Hepatocyte (in vitro differentiated cells): ENCODE measurements at places on chromosomes 6 and 20. TPM values are rescaled to one million over a fixed set of nuclear protein-coding genes. Genes with fewer than 3 reads are reported as not detected.

The CNBD2 gene
- 4.7 TPM in 2 replicates for total RNA-seq

DNA sequence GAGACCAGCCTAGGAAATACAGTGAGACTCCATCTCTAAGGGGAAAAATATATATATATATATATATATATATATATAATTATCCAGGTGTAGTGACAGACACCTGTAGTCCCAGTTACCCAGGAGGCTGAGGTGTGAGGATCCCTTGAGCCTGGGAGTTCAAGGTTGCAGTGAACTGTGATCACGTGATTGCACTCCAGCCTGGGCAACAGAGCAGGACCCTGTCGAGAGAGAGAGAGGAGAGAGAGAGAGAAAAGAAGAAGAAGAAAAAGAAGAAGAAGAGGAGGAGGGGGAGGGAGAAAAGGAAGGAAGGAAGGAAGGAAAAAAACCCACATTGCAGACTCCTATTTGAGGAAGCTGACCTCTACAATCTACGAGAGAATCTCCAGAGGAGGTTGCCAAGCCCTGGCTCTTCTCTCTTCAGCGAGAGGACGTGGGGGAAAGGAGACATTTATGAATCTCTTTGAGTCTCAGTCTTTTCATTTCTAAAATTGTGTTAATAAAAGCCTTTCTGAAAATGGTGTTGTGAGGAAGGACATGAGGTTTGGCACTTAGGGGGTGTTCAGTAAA is 49.7 kb downstream of the COL11A2 start:
- peaks cover 3% of the 10 kb centered on the region for H3K27me3 ChIP-seq
- H3K4me3 ChIP-seq = no peak overlapping the region
- DNase-seq = no peak

DNA sequence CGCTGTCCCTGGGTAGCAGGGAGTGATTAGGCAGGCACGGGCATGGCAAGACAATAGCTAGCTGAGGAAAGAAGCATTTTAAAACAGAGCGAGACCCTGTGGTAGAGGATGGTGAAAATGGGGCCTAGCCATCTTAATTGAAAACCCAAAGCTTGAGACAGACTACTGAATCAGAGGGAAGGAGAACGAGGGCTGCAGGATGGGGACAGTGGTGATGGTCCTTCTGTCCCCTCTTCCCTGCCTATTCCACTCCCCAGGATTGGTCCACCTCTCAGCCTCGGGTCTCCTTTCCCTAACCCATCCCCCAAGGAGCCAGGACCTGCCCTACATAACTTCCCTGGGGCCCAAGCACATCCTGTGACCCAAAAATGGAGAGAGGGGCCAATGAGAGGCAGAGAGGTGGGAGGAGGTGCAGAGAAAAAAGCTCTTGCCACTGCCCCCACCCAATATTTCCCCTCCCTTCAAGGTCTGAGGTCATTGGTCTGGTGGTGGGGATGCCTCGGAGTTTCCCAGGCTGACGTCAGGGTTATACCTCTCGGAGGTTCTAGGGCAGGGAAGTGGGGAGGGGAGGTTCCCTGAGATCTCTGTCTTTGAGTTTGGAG is 884 bp upstream of the CUTA start:
- H3K36me3 ChIP-seq = no peaks in the 10 kb centered on the region
- peak overlapping the region; percentile 1 for H3K4me3 ChIP-seq
- DNase-seq = no peak

GRCh38 chr20:53281557-53282117 is 309.5 kb downstream of the TSHZ2 start:
- no peaks in the 10 kb centered on the region for H3K27me3 ChIP-seq
- DNase-seq = no peak
- no peak overlapping the region for H3K4me3 ChIP-seq

- no peak overlapping the region for H3K27ac ChIP-seq
- H3K36me3 ChIP-seq = no peaks in the 10 kb centered on the region
- no peak for DNase-seq
- no peaks in the 10 kb centered on the region for H3K4me1 ChIP-seq
- no peak overlapping the region for H3K4me3 ChIP-seq
Observed at GRCh38 chr6:160010067-160010466, 41.2 kb downstream of the IGF2R start.

- no peak for DNase-seq
- H3K27me3 ChIP-seq = peaks cover 2% of the 10 kb centered on the region
- H3K27ac ChIP-seq = no peak overlapping the region
- no peaks in the 10 kb centered on the region for H3K4me1 ChIP-seq
Observed at GRCh38 chr20:5482791-5483190, 166.0 kb upstream of the PROKR2 start.

DNA sequence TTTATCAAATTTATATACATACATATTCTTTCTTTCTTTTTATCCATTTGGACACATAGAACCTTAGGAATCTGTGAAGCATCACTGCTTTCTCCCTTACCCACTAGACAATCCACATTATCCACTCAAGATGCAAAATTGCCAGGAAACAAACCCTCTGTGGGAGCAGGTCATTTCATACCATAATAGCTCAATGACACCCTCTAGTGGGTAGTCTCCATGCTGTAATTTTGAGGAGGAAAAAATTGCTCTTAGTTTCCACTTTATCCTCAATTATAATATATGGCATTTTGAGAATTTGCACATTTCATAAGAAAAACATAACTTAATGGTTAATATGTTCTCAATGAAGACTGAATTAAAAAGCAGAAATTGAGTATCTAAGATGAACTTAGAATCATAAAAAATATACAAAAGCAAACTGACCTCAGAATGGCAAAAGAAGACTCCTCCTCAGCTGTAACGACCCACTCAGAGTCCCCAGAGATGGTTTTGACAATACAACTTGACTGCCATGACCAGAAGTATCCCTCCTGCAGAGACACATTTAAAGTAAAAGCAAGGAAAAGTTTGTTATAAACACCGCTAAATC is 164.1 kb downstream of the FRK start:
- H3K4me1 ChIP-seq = no peaks in the 10 kb centered on the region
- H3K4me3 ChIP-seq = no peak overlapping the region
- no peaks in the 10 kb centered on the region for H3K27me3 ChIP-seq
- peak; percentile 66 for DNase-seq
- no peaks in the 10 kb centered on the region for H3K36me3 ChIP-seq

GRCh38 chr20:18783385-18783959 is 30.1 kb upstream of the SCP2D1 start:
- no peaks in the 10 kb centered on the region for H3K4me1 ChIP-seq
- no peaks in the 10 kb centered on the region for H3K36me3 ChIP-seq
- no peak overlapping the region for H3K4me3 ChIP-seq
- H3K27me3 ChIP-seq = peaks cover under 1% of the 10 kb centered on the region
- no peak for DNase-seq
- H3K27ac ChIP-seq = no peak overlapping the region

GRCh38 chr6:11772109-11772825 is 6.3 kb downstream of the ADTRP start:
- peak overlapping the region; percentile 93 for H3K27ac ChIP-seq
- peaks cover 11% of the 10 kb centered on the region for H3K4me1 ChIP-seq
- no peak overlapping the region for H3K4me3 ChIP-seq
- no peaks in the 10 kb centered on the region for H3K36me3 ChIP-seq

DNA sequence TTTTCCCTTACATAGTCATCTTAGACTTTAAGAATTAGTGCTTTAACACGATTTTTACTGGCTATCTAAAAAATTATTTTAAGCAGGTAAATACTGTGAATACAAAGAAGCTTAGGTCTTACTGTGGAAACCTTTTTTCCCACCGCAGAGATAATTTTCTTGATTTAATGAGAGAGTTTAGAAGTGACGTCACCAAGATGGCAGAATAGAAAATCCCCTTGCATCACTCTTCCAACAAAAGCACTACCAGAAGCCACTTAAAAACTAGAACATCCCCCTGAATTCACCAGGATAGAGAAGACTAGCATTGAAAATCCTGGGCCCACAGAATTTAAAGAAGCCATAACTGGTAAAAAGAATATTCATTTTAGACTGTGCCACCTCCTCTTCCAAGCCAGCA is 375.4 kb upstream of the PTCHD4 start:
- H3K4me1 ChIP-seq = no peaks in the 10 kb centered on the region
- H3K27me3 ChIP-seq = no peaks in the 10 kb centered on the region
- no peak for DNase-seq
- no peak overlapping the region for H3K27ac ChIP-seq

- H3K27ac ChIP-seq = peak overlapping the region; percentile 72
- H3K4me3 ChIP-seq = no peak overlapping the region
- H3K4me1 ChIP-seq = no peaks in the 10 kb centered on the region
- DNase-seq = no peak
- H3K27me3 ChIP-seq = no peaks in the 10 kb centered on the region
- no peaks in the 10 kb centered on the region for H3K36me3 ChIP-seq
Observed at GRCh38 chr20:53330601-53331140, 263.0 kb downstream of the ZNF217 start.

GRCh38 chr6:19382676-19383075 is 454.5 kb upstream of the ID4 start:
- H3K27ac ChIP-seq = no peak overlapping the region
- peaks cover 5% of the 10 kb centered on the region for H3K4me1 ChIP-seq
- DNase-seq = no peak

The PCNA gene
- total RNA-seq = 83.3 and 85.6 TPM in 2 replicates

DNA sequence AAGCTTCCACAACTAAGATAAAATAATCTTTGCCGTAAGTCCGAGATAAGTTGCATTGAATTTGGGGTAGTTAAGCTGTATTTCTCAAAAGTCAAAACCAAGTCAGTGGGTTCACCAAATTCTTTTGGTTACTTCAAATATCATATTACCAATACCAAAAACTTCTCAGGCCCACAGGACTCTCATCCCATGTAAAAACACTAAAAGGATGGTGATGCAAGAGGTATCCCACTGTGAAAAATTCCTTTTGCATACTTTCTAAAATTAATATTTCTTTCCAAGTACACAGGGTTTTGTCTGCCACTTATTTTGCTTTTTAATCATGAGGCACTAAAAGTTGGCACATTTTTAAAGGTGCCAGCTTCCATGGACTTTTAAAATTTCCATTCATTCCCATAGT is 151.3 kb downstream of the GJA10 start:
- H3K36me3 ChIP-seq = no peaks in the 10 kb centered on the region
- H3K4me3 ChIP-seq = no peak overlapping the region
- no peak for DNase-seq
- no peaks in the 10 kb centered on the region for H3K4me1 ChIP-seq

DNA sequence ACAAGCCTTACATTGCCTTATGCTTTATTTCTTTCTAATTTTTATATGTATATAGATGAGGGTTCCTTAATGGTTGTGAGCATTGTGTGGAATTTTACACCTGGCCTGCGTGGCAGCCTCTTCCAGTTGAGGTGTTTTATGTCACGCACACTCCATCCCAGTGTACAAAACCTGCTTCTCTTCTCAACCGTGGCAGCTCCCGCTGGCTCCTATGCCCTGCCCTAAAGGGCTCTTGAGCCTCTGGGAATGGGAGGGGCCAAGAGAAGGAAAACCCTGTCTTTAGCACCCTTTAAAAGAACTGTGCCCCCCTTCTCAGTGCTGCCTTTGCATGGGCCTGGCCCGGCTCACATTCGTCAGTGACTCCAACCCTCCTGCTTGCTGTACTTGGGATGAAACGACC is 4.3 kb upstream of the DNAJC5 start:
- H3K4me3 ChIP-seq = no peak overlapping the region
- no peaks in the 10 kb centered on the region for H3K4me1 ChIP-seq
- H3K36me3 ChIP-seq = no peaks in the 10 kb centered on the region

GRCh38 chr6:43180985-43181384 is 1.0 kb upstream of the CUL9 start:
- H3K4me1 ChIP-seq = peaks cover 6% of the 10 kb centered on the region
- DNase-seq = no peak
- H3K27ac ChIP-seq = peak overlapping the region; percentile 67
- no peak overlapping the region for H3K4me3 ChIP-seq

The BMP7 gene
- 12.8 and 14.8 TPM in 2 replicates for total RNA-seq

DNA sequence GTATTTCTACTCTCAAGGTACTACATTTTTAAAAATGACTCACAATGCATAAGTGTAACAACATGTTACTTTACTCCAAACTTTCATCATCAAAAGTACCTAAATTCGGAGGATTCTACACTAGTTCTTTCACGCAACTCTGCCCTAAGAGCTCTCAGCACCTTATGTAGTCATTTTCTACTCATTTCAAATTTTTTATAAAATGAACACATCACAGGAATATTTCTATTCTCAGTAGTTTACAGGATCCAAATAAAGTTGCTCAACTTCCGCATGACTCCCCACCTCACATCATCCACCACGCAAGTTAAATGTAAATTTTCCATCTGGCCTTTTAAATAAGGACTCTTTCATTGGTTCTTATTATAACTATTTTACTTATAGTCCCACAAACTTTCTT is 344.9 kb upstream of the MANEA start:
- H3K4me3 ChIP-seq = no peak overlapping the region
- no peaks in the 10 kb centered on the region for H3K27me3 ChIP-seq
- H3K4me1 ChIP-seq = no peaks in the 10 kb centered on the region

- peak overlapping the region; percentile 97 for H3K27ac ChIP-seq
- H3K36me3 ChIP-seq = no peaks in the 10 kb centered on the region
- H3K27me3 ChIP-seq = no peaks in the 10 kb centered on the region
- peaks cover 34% of the 10 kb centered on the region for H3K4me1 ChIP-seq
Observed at GRCh38 chr20:17928633-17929311, 39.8 kb downstream of the SNX5 start.

GRCh38 chr6:38997128-38997761 is 51.3 kb upstream of the GLP1R start:
- H3K27me3 ChIP-seq = peaks cover 25% of the 10 kb centered on the region
- no peak overlapping the region for H3K27ac ChIP-seq
- no peaks in the 10 kb centered on the region for H3K4me1 ChIP-seq
- DNase-seq = peak; percentile 70
- H3K36me3 ChIP-seq = no peaks in the 10 kb centered on the region

The OGFRL1 gene
- 67.1 and 83.8 TPM in 2 replicates for total RNA-seq

The GPR63 gene
- total RNA-seq = 6.9 and 7.7 TPM in 2 replicates

The ANKRD66 gene
- total RNA-seq = not detected in 2 replicates

The XKR7 gene
- 0.12 and 0.37 TPM in 2 replicates for total RNA-seq

GRCh38 chr20:55740076-55740475 is 265.2 kb downstream of the CBLN4 start:
- no peaks in the 10 kb centered on the region for H3K27me3 ChIP-seq
- no peak overlapping the region for H3K27ac ChIP-seq
- H3K4me3 ChIP-seq = no peak overlapping the region
- no peaks in the 10 kb centered on the region for H3K4me1 ChIP-seq
- no peak for DNase-seq

GRCh38 chr6:4459032-4459431 is 317.2 kb upstream of the CDYL start:
- H3K27ac ChIP-seq = no peak overlapping the region
- DNase-seq = peak; percentile 37
- H3K4me1 ChIP-seq = no peaks in the 10 kb centered on the region
- H3K27me3 ChIP-seq = no peaks in the 10 kb centered on the region

The PERP gene
- total RNA-seq = 81.8 and 85.2 TPM in 2 replicates

The ECT2L gene
- total RNA-seq = 0.16 TPM in 1 of 2 replicates, not detected in the other

GRCh38 chr20:38471245-38471644 is 1.4 kb upstream of the RALGAPB start:
- H3K27ac ChIP-seq = peak overlapping the region; percentile 79
- H3K36me3 ChIP-seq = no peaks in the 10 kb centered on the region
- no peak for DNase-seq
- H3K27me3 ChIP-seq = no peaks in the 10 kb centered on the region
- H3K4me3 ChIP-seq = no peak overlapping the region
- peaks cover 15% of the 10 kb centered on the region for H3K4me1 ChIP-seq

The UST gene
- 11.7 and 13.4 TPM in 2 replicates for total RNA-seq
